Fibroblast of lung (primary cell): ENCODE measurements at places on chromosomes 2 and 18. TPM values are rescaled to one million over a fixed set of nuclear protein-coding genes. Genes with fewer than 3 reads are reported as not detected.
A peak's percentile ranks its signal among the peaks of the same experiment; 100 is the strongest.

GRCh38 chr2:157267476-157267875 lies 10.0 kb downstream of the GALNT5 start:
- no peak for DNase-seq
- no peaks in the 10 kb centered on the region for H3K36me3 ChIP-seq
- no peak overlapping the region for H3K4me3 ChIP-seq
- no peaks in the 10 kb centered on the region for H3K27me3 ChIP-seq
- peaks cover 2% of the 10 kb centered on the region for H3K4me1 ChIP-seq
- no peak overlapping the region for H3K27ac ChIP-seq

DNA sequence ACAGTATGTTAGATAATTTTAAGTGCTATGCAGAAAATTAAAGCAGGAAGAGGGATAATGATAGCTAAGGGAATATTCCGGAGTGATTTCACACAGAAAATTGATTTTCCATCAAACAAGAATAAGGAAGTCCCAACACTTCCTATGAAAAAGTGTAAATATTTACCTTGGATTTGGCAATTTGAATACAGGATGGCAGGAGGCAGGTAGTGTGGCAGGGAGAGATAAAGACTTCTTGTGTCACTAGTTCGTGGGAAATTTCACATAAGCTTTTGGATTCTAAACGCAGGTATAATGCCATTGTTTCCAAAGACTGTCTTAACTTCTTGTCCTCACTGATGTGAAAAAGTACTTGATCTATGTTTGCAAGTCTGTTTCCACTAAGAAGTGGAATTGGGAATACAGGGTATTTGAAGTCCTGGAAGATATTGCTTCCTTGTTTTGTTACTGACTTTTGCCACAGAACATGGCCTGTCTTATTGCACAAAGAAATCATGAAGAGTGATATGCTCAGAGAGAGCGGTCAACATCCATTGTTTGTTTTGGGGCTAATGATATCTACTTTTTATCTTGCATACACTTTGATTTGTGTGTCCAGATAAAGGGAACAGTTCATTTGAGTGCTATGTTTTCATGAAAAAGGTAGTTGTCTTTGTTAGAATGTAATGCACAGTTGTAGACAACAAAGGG lies 1216.1 kb upstream of the FAM98A start:
- H3K27ac ChIP-seq = no peak overlapping the region
- no peak for DNase-seq
- no peaks in the 10 kb centered on the region for H3K4me1 ChIP-seq
- no peaks in the 10 kb centered on the region for H3K36me3 ChIP-seq
- no peaks in the 10 kb centered on the region for H3K27me3 ChIP-seq
- H3K4me3 ChIP-seq = no peak overlapping the region

GRCh38 chr18:67517444-67517765 lies 885 bp upstream of the DSEL start:
- H3K4me1 ChIP-seq = peaks cover 5% of the 10 kb centered on the region
- H3K27me3 ChIP-seq = no peaks in the 10 kb centered on the region

DNA sequence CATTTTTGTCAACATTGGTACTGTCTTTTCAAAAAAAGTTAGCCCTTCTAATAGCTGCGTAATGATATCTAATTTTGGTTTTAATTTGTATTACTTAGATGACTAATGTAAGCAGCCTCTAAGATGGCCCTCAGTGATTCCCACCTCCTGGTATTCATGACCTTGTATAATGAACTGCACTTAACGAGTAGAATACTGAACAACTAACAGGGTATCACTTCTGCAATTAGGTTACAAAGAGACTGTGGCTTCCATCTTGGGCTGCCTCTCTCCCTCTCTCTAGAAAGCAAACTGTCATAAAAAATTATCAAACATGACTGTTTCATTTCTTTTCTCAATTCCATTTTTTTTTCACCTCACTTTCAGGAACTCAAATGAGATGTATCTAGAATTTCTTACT lies 120.9 kb downstream of the RNF152 start:
- no peaks in the 10 kb centered on the region for H3K36me3 ChIP-seq
- DNase-seq = no peak
- H3K27me3 ChIP-seq = no peaks in the 10 kb centered on the region
- H3K4me3 ChIP-seq = no peak overlapping the region
- H3K27ac ChIP-seq = no peak overlapping the region
- H3K4me1 ChIP-seq = no peaks in the 10 kb centered on the region

DNA sequence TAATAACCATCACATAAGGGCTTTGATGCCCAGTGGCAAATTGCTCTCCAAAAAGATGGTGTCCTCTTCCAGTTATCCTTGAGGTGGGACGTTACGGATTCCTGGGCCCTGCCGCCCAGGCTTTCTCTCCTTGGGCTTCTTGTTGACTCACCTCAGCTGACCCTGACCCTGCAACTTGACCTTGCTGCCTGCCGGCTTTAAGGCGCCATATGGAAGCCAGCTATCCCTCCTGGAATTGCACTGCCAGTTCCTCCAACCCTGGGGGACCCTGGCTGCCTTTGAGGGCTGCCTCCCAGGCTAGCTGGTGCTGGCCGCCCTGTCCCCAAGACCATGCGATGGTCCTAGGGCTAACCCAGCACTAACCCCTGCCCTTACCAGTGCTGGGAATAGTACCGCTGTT lies 28.3 kb upstream of the B3GNT7 start:
- no peak for DNase-seq
- no peaks in the 10 kb centered on the region for H3K4me1 ChIP-seq
- no peaks in the 10 kb centered on the region for H3K27me3 ChIP-seq
- H3K27ac ChIP-seq = no peak overlapping the region
- no peaks in the 10 kb centered on the region for H3K36me3 ChIP-seq

- no peaks in the 10 kb centered on the region for H3K4me1 ChIP-seq
- no peak overlapping the region for H3K4me3 ChIP-seq
- H3K27ac ChIP-seq = no peak overlapping the region
- no peaks in the 10 kb centered on the region for H3K27me3 ChIP-seq
- DNase-seq = no peak
- H3K36me3 ChIP-seq = peaks cover 7% of the 10 kb centered on the region
These were observed 38.4 kb downstream of the ZNF638 start for GRCh38 chr2:71370015-71370414.

The CPLX4 gene
- total RNA-seq = not detected in 2 replicates

GRCh38 chr2:113124181-113124961 lies 3.0 kb upstream of the IL1RN start:
- peak; percentile 34 for DNase-seq
- H3K4me3 ChIP-seq = no peak overlapping the region
- H3K27ac ChIP-seq = no peak overlapping the region
- H3K27me3 ChIP-seq = peaks cover 6% of the 10 kb centered on the region

DNA sequence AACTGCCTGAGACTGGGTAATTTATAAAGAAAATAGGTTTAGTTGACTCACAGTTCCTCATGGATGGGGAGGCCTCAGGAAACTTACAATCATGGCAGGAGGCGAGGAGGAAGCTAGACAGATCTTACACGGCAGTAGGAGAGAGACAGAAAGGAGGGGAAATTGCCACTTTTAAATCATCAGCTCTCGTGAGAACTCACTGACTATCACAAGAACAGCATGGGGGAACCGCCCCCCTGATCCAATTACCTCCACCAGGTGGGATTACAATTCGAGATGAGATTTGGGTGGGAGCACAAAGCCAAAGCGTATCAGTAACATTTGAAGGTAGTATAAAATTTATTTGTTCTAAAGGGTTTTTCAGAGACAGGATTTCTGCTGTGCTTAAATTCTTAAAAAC lies 5.4 kb downstream of the GALM start:
- peaks cover 4% of the 10 kb centered on the region for H3K4me1 ChIP-seq
- H3K4me3 ChIP-seq = no peak overlapping the region
- no peaks in the 10 kb centered on the region for H3K27me3 ChIP-seq
- no peak for DNase-seq
- no peak overlapping the region for H3K27ac ChIP-seq

- H3K36me3 ChIP-seq = no peaks in the 10 kb centered on the region
- H3K27me3 ChIP-seq = no peaks in the 10 kb centered on the region
- H3K27ac ChIP-seq = no peak overlapping the region
These were observed 6.8 kb upstream of the SLC1A4 start for GRCh38 chr2:64982311-64982857.

GRCh38 chr2:5391362-5391761 lies 300.8 kb upstream of the SOX11 start:
- no peak overlapping the region for H3K27ac ChIP-seq
- no peak for DNase-seq
- H3K36me3 ChIP-seq = no peaks in the 10 kb centered on the region
- H3K4me1 ChIP-seq = no peaks in the 10 kb centered on the region
- H3K4me3 ChIP-seq = no peak overlapping the region
- no peaks in the 10 kb centered on the region for H3K27me3 ChIP-seq

DNA sequence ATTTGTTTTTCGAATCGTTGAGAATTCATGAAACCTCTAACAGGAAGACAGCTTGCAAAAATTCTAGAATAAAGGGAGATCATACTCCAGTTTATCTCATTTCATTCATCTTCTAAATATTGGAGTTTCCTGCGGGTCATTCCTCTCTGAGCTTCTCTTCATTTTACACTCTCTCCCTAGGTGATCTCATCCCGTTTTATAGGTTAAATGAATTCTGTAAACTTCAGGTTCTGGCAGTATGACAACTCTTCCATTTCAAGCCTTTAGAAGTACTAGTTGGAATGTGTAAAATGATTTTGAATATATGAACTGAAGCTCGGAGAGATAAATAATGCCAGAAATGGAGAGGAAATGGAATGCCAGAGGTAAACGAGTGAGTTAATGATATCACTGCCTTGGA lies 312.4 kb downstream of the METTL4 start:
- H3K36me3 ChIP-seq = no peaks in the 10 kb centered on the region
- no peak overlapping the region for H3K4me3 ChIP-seq
- DNase-seq = no peak

DNA sequence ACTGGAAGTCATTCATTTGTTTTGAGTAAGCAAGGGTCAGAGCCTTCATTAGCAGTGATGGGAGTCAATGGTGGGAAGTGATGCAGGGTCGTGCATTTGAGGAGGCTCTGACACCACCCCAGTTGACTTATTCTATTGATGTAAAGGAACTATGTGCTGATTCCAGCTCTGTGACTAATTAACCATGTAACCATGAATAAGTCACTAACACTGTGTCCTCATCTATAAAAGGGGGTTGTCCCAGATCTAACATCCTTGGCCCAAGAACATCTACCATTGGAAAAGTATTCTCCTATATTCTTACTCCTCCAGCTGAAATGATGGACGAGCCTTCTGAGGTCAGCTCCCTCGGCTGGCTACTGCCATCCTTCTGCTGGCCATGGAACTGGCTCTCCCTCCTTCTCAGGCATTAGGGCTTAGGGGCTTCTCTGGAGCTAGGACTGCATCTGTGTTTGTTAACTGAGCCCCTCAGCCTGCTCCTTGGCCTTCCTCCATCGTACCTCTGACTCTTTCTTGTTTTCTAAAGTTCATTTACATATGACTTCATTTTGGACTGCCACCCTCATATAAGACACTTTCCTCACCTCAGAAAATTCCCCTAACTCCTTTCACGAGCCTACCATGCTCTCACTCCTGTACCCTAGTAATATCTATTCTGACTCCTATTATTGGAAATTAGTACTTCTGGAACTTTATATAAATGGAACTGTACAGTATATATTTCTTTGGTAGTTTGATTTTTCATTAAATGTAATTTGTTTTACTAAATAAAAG lies 115.5 kb downstream of the KCTD1 start:
- H3K27me3 ChIP-seq = no peaks in the 10 kb centered on the region
- no peak for DNase-seq
- no peak overlapping the region for H3K27ac ChIP-seq
- no peaks in the 10 kb centered on the region for H3K4me1 ChIP-seq

DNA sequence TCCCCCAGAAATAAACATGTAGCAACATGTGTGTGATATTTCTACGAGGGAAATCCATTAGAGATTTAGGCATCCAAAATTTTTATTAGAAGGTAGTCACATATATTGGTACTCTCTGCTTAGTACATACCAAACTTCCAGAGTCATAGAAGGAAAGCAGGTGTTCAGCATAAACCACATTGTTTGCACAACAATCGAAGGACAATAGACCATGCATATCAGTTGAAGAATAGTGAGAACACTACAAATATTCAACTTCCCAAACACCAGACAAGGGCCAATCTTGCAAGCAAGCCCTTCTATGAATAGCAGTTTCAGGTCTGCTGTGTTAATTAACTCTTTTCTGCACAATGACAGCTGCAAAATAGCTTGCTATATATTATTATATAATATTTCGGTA lies 702.2 kb downstream of the ERBB4 start:
- H3K36me3 ChIP-seq = no peaks in the 10 kb centered on the region
- H3K4me3 ChIP-seq = no peak overlapping the region
- no peaks in the 10 kb centered on the region for H3K27me3 ChIP-seq
- no peak for DNase-seq
- H3K27ac ChIP-seq = no peak overlapping the region
- H3K4me1 ChIP-seq = no peaks in the 10 kb centered on the region

The SLC25A52 gene
- under 0.01 TPM in 1 of 2 replicates, not detected in the other for total RNA-seq

The GALNT3 gene
- total RNA-seq = 0.26 and 0.66 TPM in 2 replicates

The UGT1A5 gene
- not detected in 2 replicates for total RNA-seq

DNA sequence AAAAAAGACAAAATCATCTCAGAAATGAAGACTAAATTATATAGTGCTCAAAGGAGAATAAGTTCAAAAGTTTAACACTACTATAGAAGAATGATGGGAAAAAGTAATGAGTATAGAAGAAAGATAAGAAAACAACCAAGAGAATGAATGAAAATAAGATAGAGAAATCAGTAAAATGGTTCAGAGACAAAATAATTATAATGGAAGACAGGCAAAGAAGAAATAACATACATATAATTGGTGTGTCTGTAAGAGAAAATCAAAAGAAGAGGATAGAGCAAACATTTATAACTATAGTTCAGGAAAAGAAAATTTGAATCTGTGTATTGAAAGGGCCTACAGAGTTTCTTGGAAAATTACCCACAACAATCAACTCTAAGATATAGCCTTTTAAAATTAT lies 43.5 kb downstream of the DNAH6 start:
- peak; percentile 5 for DNase-seq
- H3K27ac ChIP-seq = no peak overlapping the region
- H3K4me1 ChIP-seq = no peaks in the 10 kb centered on the region
- H3K4me3 ChIP-seq = no peak overlapping the region
- H3K27me3 ChIP-seq = no peaks in the 10 kb centered on the region

GRCh38 chr2:197296835-197297234 lies 13.7 kb downstream of the ANKRD44 start:
- H3K27ac ChIP-seq = no peak overlapping the region
- no peak for DNase-seq
- H3K4me1 ChIP-seq = peaks cover 8% of the 10 kb centered on the region

GRCh38 chr2:70690846-70691245 lies 77.2 kb downstream of the ADD2 start:
- DNase-seq = no peak
- no peak overlapping the region for H3K4me3 ChIP-seq
- no peaks in the 10 kb centered on the region for H3K36me3 ChIP-seq
- no peaks in the 10 kb centered on the region for H3K27me3 ChIP-seq

DNA sequence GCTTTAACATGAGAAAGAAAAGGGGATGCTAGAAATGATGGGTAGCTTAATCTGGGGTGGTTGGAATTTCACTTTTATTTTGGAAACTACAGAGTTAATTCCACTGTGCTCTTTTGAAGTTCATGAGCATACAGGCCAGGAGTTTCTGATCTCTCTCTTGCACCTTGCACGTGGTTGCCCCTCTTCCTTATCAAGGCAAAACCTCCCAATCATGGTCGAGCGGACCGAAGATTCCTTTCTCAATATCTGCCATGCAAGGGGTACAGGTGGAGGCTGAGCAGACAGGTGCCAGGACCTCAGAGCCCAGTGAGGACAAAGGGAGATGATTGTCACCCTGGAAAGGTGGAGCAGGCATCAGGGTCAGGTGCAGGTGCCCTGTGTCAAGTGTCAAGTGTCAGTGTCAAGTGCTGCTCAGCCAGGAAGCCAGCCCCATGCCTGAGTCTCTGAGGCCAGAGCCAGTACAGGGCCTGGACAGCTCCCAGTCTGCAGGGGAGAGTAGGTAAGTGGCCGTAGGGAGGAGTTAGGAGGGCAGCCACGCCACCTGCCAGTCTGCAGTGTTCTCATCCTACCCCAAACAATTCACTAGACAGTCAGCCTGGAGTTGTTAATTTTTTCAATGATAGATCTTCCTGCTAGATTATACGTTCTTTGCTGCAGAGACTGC lies 42.2 kb downstream of the LPIN1 start:
- H3K27ac ChIP-seq = no peak overlapping the region
- no peaks in the 10 kb centered on the region for H3K27me3 ChIP-seq
- H3K4me1 ChIP-seq = peaks cover 4% of the 10 kb centered on the region
- peaks cover 39% of the 10 kb centered on the region for H3K36me3 ChIP-seq
